Natural killer cell (primary cell): ENCODE measurements at places on chromosomes 3 and 15. TPM values are rescaled to one million over a fixed set of nuclear protein-coding genes. Genes with fewer than 3 reads are reported as not detected.

Gene EAF1
- 45.8 TPM for total RNA-seq

Gene ZNF860
- not detected for total RNA-seq

- DNase-seq, result no peak
Observed at GRCh38 chr3:64612082-64612860, 75.5 kb downstream of the ADAMTS9 start.

DNA sequence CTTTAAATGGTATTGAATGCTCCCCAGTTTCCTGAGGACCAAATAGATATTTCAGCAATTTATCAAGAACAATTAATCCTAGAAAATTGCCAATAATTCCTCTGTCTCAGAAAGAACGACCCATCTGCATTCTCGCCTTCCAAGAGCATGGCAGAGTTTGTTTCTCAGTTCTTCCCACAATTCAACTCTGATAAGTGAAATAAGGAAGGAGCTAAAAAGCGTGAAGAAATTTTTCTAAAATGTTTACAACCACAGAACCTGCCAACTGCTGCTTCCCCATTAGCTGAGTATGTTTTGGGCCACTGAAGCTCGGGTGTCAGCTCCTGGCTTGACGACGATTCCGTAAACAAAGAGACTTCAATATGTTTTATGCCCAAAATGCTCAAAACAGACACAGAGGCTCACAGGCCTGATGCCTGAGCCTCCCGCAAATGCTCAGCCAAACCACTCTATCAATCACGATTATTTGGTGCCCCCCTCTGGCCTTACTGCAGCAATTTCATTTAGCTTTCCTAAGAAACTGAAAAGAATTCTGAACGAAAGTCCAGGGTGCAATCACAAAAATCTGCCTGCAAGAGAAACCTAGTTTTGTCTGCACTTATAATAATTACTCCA, 259.2 kb upstream of the CCDC54 start:
- no peak for DNase-seq

GRCh38 chr3:184665101-184665500, 46.8 kb downstream of the MAGEF1 start:
- no peak for DNase-seq

DNA sequence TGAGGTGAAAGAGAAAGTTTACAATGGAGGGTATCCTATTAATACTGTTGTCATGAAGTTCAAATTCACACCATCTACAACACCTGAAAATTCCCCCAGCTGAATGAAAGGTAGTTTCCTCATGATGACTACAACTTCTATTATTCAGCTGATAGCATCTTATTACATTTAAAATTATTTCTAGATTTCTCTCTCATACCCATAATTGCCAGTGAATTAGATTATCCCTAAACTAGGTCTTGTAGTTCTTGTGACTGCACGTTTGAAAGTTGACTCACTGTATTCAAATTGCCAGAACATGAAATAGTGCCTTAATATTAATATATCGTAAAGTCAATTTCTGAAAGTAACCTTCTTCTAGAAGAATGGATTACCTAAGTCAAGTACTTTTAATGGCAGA, 82.4 kb downstream of the FBXL22 start:
- DNase-seq, result no peak

DNA sequence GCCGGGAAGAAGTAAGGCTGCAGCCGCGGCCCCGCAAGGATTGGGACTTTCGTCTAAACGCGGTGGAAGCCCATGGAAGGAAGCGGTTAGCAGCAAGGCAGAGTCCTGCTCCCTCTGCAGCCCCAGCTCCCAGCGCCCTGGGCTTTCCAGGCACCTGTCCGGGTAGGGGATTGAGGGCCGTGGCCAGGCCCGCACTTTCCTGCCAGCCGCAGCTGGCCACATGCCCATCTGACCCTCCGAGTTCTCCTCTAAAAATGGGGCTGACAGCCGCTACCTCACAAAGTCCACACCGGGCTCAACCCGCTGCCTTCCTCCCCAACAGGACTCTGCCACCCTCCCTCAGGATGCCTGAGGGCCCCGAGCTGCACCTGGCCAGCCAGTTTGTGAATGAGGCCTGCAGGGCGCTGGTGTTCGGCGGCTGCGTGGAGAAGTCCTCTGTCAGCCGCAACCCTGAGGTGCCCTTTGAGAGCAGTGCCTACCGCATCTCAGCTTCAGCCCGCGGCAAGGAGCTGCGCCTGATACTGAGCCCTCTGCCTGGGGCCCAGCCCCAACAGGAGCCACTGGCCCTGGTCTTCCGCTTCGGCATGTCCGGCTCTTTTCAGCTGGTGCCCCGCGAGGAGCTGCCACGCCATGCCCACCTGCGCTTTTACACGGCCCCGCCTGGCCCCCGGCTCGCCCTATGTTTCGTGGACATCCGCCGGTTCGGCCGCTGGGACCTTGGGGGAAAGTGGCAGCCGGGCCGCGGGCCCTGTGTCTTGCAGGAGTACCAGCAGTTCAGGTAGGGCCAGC, 1.9 kb downstream of the NEIL1 start:
- DNase-seq, result no peak

DNA sequence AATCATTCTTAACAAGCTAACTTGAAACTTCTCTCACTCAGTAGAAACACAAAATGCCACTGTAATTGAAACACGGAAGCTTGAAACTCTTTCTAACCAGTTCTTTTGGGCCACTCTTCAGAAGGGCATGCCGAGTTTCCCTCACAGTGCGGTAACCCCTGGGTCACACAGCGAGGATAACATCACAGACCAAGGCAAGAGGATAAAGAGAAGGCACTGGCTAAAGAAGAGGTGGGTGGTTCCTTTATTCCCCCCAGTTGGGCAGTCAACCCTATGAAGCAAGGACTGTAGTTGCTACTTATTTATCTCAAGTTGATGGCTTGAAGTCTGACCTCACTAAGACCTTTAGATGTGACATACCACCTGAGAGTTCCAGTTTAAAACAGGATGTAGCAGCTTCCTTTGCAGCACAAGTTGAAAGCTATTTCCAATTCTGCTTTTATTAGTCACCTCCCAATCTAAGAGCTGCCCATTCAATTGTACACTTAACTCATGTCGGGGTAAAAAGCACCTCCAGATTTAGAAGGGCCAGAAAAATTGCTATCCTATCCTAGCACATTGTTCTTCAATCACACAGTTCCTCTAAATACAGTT, 272.4 kb downstream of the TIGIT start:
- no peak for DNase-seq

GRCh38 chr3:53489787-53490458, 4.5 kb upstream of the CACNA1D start:
- no peak for DNase-seq

GRCh38 chr3:189812806-189813465, 181.7 kb downstream of the TP63 start:
- DNase-seq, result no peak

DNA sequence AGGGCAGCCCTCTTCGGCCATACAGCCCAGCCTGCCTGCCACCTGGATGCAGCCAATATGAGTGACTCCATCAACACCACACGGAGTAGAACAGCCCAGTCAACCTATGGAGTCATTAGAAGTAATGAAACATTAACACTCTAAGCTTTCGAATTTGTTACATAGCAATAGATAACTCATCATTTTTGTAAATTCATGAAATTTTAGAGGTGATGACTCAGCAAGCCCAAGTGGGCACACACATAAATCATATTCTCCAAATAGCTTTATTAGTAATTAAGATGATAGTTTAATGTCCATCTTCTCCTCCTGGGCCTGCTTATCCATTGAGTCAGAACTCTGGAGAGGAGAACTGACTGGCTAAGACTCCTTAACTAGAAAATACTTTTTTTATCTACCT, 335.0 kb upstream of the KCNH8 start:
- no peak for DNase-seq

GRCh38 chr3:184669578-184669977, 42.3 kb downstream of the MAGEF1 start:
- DNase-seq, result no peak

GRCh38 chr3:14289590-14290461, 111.2 kb downstream of the LSM3 start:
- DNase-seq, result no peak

- DNase-seq, result no peak
Observed at GRCh38 chr3:39907981-39908380, 98.6 kb downstream of the MYRIP start.

- no peak for DNase-seq
Observed at GRCh38 chr3:55690726-55691125, 203.6 kb upstream of the WNT5A start.

DNA sequence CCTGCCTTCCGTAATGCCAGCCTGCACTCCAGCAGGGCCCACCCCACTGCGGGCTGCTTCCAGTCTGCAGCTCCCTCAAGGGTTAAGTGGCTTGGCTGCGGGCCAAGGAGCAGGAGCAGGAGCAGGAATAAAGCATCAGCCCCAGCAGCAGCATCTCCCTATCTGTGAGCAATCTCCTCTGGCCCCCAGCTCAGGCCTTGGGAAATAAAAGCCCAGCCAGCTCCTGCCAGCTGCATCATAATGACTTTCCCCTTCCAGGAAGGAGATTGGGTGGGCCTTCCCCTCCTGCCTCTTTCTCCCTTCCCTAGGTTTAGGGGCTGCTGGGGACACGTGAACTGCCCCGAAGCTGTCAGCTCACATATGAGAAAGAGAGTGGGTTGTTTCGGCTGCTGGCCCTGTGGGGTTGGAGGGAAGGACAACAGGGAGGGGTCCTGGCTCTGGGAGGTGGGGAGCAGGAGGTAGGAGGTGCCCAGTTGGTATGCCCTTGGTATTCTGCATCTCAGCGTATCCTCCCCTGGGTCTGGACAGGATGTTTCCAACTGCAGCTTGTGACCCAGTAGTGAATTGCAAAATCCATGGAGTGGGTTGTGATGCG, 34.6 kb upstream of the FGD5 start:
- no peak for DNase-seq
